ENCODE measurements at places on chromosomes 12 and 14. TPM values are rescaled to one million over a fixed set of nuclear protein-coding genes. Genes with fewer than 3 reads are reported as not detected.

MYH7 gene
- not detected for total RNA-seq

GRCh38 chr12:72642706-72643105 lies 370.5 kb downstream of the TRHDE start:
- no peak for DNase-seq

- DNase-seq, result no peak
These were observed 89.0 kb downstream of the RFX4 start for GRCh38 chr12:106671840-106672239.

CCDC175 gene
- not detected for total RNA-seq

Data from H7 (cell line).